ENCODE measurements at places on chromosomes 12 and 14.

DNA sequence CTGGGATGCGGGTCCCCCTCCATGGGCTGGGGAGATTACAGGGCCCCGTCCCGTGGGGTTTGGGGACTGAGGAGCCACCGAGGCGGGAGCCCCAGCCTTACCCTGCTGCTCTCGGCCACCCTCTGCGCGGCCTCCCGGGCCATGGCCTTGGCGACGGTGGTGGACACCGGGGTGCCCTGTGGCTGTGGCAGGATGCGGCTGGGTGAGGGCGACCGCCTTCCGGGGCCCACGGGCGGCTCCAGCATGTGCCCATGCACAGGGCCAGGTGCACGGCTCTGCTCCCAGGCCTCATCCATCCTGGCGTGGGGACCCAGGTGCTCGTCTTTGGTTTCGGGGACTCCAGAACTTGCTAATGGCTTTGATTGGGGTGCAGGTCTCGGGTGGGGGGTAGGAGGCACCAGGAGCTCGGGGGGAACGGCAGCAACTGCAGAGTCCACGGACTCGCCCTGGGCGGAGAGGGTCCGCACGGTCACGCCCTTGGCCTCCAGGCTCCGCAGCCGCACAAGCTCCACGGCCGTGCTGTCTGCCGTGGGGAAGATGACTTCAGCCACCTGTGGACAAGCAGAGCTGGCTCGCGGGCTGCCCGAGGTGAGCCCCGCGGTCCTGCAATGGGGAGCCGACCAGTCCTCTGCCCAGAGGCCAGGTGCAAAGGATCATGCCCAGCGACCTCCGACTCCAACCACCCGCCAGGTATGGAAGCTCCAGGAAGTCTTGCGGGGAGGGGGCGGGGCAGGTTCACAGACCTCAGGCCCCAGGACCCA is 99.2 kb downstream of the PIWIL1 start:
- DNase-seq = no peak

GRCh38 chr14:79730953-79731352 is 480.4 kb downstream of the DIO2 start:
- DNase-seq = no peak

- peak; percentile 6 for DNase-seq
Measured at GRCh38 chr14:56810836-56811592, 735 bp upstream of the OTX2 start.

GRCh38 chr12:115979851-115980250 is 297.6 kb downstream of the MED13L start:
- no peak for DNase-seq

DNA sequence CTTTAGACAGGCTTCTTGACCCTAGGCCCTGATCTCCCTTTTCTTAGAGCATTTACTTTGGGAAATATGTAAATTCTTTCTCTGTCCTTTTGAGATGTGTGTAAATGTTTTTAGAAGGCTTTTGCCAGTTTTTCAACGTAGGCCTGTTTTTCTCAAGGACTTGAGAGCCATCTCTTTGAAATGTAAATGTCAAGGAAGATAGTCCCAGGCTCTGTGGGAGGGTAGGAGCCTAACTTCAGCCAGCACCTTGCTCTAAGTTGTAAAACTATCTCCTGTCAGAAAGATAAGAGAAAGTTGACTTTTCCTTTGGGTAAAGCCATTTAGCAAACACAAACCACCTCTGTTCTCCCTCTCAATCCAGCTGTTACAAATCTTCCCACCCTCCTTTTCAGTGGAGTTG is 219.8 kb downstream of the RPS29 start:
- no peak for DNase-seq

- DNase-seq = no peak
Measured at GRCh38 chr12:9756170-9756569, 4.5 kb downstream of the CD69 start.

DNA sequence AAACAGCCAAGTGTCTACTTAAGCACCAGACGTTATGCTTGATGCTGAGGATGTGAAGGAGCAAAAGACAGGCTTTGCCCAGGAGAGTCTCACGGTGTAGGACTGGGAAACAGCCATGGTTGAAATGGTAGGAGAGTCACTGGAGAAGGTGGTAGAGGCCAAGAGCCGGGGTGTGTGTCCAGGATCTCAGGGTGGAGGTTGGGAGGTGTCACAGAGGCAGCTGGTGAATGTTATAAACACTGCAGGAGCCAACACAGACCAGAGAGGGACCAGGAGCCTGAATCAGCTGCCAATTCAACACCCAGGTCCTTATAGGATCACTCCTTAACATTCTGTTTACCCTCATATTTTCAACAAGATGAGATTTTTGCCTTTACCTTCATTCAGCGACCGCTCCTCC is 7.5 kb downstream of the NID2 start:
- DNase-seq = no peak

DNA sequence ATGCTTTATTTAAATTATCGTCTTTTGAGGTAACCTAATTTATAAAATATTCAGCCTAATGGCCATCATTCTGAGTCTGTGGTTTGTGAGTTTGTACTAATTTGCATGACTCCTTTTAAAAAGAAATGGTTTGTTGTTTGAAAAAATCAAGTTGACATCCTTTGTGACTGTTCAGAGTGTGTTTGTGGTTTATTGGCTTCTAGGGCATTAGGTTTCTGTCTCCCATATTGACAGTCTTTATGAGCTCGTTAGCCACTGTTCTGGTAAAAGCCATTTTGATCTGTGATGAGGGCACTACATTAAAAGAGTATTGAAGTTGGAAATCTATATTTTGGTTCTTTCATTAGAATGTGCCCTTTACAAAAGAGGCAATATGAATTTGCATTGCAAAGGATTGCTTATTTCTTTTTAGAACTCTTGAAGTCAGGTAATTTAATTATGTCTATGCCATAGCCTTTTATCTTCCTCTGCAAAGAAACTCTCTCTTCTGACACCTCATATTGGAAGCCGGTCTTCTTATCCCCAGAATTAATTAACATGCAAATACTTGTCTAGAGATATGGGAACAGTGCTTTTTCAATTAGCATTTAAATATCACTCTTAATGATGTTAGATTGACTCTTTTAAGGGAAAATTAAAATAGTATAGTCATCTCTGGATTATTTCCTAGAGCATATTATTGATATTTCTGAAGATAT is 95.0 kb downstream of the CRADD start:
- no peak for DNase-seq

All from activated naive CD4-positive, alpha-beta T cell treated with anti-CD3 and anti-CD28 coated beads, Interleukin-2, amount 50 U/mL, for 72 hours (primary cell).